Omental fat pad (tissue), 4 donors: ENCODE measurements at places on chromosomes 4 and X. TPM values are rescaled to one million over a fixed set of nuclear protein-coding genes. Genes with fewer than 3 reads are reported as not detected.

ELF4 gene
- 10.8 TPM for total RNA-seq

RAB9B gene
- total RNA-seq, result 0.93 TPM

SLITRK2 gene
- total RNA-seq, result 2.1 TPM

GALNTL6 gene
- not detected for total RNA-seq

ADAM29 gene
- not detected for total RNA-seq

PTPN13 gene
- total RNA-seq, result 28.8 TPM

S100G gene
- not detected for total RNA-seq

LRP2BP gene
- 2.2 TPM for total RNA-seq

MMRN1 gene
- 52.4 TPM for total RNA-seq

FAM120C gene
- total RNA-seq, result 9.7 TPM

FOXP3 gene
- not detected for total RNA-seq

CXCL3 gene
- total RNA-seq, result 1.1 TPM

COL4A6 gene
- 1.1 TPM for total RNA-seq

CCDC160 gene
- 0.36 TPM for total RNA-seq

RHOXF2B gene
- total RNA-seq, result not detected

VCX gene
- not detected for total RNA-seq

BST1 gene
- total RNA-seq, result 23.1 TPM

TMEM185A gene
- total RNA-seq, result 12.2 TPM

NAP1L2 gene
- 4.7 TPM for total RNA-seq

FAM47A gene
- not detected for total RNA-seq

SYNPO2 gene
- total RNA-seq, result 48.7 TPM

ZNF81 gene
- 5.8 TPM for total RNA-seq

HSFX3 gene
- not detected for total RNA-seq

FGF13 gene
- 14.6 TPM for total RNA-seq

MAP9 gene
- total RNA-seq, result 5.1 TPM

GJB1 gene
- not detected for total RNA-seq

RTL9 gene
- 0.16 TPM for total RNA-seq

ADGRG2 gene
- total RNA-seq, result 8.3 TPM

HSFX2 gene
- not detected for total RNA-seq

P2RY4 gene
- 0.28 TPM for total RNA-seq

CT47B1 gene
- total RNA-seq, result not detected

GUCY1B1 gene
- 35.5 TPM for total RNA-seq

NIPAL1 gene
- total RNA-seq, result 1.1 TPM

FGG gene
- not detected for total RNA-seq

EDA gene
- 6.3 TPM for total RNA-seq

ALB gene
- total RNA-seq, result not detected

NDP gene
- not detected for total RNA-seq

PTTG2 gene
- not detected for total RNA-seq

TEX11 gene
- total RNA-seq, result not detected

HPGDS gene
- total RNA-seq, result 3.9 TPM

SHISA3 gene
- total RNA-seq, result 10.1 TPM

RS1 gene
- total RNA-seq, result not detected

KCNE5 gene
- total RNA-seq, result 1.0 TPM

USP17L29 gene
- total RNA-seq, result not detected

GLRA2 gene
- total RNA-seq, result not detected

C1QTNF7 gene
- 5.8 TPM for total RNA-seq

CLDN2 gene
- total RNA-seq, result 0.28 TPM

ENAM gene
- not detected for total RNA-seq

TMEM35A gene
- total RNA-seq, result not detected
